ENCODE measurements at places on chromosomes 6 and 20. TPM values are rescaled to one million over a fixed set of nuclear protein-coding genes. Genes with fewer than 3 reads are reported as not detected.

ZC2HC1B gene
- not detected for total RNA-seq

HLA-DRB5 gene
- total RNA-seq, result 0.79 TPM

COL9A1 gene
- total RNA-seq, result 1.8 TPM

MAS1 gene
- total RNA-seq, result under 0.01 TPM

DNMT3B gene
- 2.5 TPM for total RNA-seq

TRAPPC3L gene
- 0.49 TPM for total RNA-seq

SCRT2 gene
- not detected for total RNA-seq

PKHD1 gene
- total RNA-seq, result 1.3 TPM

SLC32A1 gene
- total RNA-seq, result not detected

PDE7B gene
- 5.1 TPM for total RNA-seq

HEY2 gene
- total RNA-seq, result 2.3 TPM

STMND1 gene
- not detected for total RNA-seq

SMIM8 gene
- 13.9 TPM for total RNA-seq

TDRD6 gene
- 0.20 TPM for total RNA-seq

KCNQ5 gene
- total RNA-seq, result 0.39 TPM

GZF1 gene
- total RNA-seq, result 17.3 TPM

RSPH3 gene
- 5.1 TPM for total RNA-seq

SSTR4 gene
- 0.30 TPM for total RNA-seq

PRSS35 gene
- total RNA-seq, result 4.4 TPM

LAMA2 gene
- total RNA-seq, result 87.4 TPM

BCAS1 gene
- 3.4 TPM for total RNA-seq

ALDH8A1 gene
- total RNA-seq, result 0.99 TPM

PERP gene
- total RNA-seq, result 162 TPM

RBBP8NL gene
- total RNA-seq, result 0.59 TPM

REV3L gene
- total RNA-seq, result 49.0 TPM

Measured in skin of body (tissue), 3 donors.